Astrocyte of the spinal cord (primary cell): ENCODE measurements at places on chromosomes 16 and 17.
A peak's percentile ranks its signal among the peaks of the same experiment; 100 is the strongest.

DNA sequence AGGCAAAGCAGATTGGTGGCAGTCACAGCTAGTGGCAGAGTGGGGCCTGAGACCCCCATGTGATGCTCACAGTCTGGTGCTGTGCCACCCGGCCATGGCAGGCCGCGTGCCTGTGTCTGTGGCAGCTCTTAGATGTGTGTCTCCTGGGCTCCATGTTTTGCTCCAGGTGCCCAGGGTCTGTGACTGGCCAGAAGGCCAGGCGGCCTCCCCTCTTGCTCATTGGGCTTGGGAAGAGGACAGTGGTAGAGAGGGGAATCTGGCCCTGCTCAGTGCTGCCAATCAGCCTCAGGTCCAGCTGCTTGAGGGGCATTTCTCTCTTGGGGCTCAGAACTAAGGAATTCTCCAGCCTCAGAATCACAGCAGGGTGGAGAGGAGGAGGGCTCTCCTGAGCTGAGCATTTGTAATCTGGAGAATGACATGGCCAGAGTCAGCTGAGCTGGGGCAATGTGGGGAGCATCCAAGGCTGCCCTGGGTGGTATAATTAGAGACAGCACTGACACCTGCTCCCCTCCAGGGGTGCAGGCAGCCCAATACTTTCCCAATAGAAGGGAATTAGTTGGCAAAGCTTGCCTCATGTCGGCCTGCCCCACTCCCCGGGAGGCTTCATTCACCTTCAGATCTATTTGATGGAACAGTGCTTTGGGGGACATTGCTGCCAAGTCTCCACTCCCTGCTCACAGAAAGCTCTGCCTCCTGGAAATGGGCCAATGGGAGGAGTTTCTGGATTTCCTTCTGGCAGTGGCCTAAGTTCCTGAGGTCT is 2.7 kb upstream of the LASP1NB start:
- DNase-seq, result peak; percentile 74

DNA sequence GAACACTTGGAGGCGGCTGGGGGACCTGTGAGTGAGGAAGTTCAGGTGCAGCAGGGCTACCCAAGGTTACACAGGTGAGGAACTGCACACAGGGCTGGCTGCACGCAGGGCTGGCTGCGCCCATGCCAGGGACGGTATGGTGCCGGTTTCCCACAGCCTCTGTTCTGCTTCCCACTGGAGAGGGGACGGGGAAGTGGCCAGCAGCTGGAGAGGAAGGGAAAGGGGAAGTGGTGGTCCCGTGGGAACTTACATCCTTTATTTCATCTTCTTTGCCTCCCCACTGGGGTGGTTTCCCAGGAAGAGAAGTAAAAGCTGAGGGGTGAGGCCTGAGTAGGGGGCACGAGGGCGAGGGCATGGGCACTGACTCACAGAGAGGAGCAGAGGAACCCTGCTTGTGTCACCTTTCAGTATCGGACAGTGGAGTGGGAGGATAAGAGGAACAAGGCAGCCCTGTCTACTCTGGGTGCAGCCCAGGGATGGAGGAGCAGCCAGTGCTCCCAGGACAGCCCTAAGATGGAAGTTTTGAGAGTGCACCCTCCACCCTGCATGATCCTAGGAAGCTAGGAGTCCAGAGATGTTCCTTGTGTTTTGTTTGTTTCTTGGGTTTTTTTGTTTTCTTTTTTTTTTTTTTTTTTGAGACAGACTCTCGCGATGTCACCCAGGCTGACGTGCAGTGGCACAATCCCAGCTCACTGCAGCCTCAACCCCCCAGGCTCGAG is 25.5 kb upstream of the CDH1 start:
- DNase-seq, result no peak

DNA sequence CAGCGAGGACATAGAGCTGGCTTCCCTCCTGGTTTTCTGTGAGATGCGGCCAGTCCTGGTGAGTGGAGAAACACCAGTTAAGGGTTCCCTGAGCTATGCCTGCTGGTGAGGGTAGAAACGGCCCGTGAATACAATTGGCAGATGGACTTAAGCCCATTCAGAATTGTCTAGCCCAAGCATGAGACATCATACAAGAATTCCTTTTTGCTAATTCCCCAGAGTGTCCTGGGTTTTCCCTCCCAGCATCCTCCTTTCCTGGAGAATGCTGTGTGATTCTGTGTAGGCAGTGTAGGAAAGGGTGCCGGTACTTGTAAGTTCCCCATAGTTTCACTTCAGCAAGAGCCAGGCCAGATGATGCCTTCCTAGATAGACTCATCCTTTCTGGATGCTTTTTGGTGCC is 65.1 kb downstream of the SDR42E1 start:
- peak; percentile 37 for DNase-seq

DNA sequence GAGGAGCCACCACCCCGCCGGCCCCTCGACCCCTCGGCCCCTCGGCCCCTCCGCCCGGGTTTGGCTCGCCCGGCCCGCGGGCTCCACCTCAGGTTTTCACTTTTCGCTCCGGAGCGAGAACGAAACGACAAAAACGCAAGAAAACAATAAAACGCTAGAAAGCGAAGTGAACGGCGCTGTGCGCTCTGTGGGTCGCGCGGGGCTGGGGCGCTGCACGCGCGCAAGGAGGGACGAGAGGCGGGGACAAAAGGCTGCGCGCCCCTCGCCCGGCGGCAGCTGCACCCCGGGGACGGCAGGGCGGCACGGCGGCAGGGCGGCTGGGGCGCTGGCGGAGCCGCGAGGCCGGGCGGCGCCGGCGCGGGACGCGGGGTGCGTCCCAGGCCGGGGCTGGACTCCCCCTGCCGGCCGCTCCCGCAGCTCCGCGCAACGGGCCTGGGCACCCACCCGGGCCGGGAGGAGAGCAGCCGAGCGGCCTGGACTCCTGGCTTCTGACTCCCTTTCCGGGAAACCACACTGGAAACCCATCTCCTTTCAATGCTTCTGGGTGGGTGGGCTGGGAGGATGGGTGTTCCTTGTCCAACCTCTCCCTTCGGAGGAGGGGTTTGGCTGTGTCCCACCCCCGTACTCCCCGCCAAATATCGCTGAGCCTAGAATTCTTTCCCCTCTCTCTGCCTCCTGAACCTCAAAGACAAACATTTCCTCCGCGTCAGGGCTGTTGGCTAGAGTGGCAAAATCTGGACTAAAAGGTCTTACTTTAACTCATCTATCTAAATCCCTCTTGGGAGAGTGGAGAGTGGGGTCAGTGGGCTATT is 9.9 kb downstream of the TBX2 start:
- no peak for DNase-seq

DNA sequence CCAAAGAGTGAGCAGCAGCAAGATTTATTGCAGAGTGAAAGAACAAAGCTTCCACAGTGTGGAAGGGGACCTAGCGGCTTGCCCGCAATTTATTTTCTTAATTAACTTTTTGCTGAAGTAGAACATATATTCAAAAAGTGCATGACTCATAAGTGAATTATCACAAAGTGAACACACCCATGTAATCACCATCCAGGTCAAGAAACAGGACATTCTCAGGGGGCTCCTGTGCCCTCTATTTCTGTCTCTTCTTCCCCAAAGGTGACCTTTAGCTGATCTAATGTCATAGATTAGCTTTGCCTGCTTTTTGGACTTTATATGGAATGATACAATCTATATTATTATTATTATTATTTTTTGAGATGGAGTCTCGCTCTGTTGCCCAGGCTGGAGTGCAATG is 19.9 kb downstream of the ERAL1 start:
- no peak for DNase-seq

- no peak for DNase-seq
Observed at GRCh38 chr17:38851434-38851833, 2.1 kb downstream of the RPL23 start.

GRCh38 chr17:34827008-34827407 is 134.3 kb downstream of the CCT6B start:
- DNase-seq, result no peak

DNA sequence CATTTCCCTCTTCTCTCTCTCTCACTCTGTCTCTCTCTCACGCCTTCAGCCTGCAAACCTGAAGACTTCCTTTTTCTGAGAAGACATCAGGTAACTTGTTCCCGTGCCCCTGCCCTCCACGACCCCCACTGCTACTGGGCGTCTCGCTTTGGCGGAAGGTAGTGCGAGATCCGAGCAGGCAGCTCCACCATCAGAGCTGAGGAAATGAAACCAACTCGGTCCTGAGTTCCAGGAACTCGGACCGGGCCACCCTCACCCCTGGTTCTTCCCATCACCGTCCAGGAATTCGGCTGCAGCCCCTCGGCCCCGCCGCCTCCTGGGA is 585 bp downstream of the MLKL start:
- DNase-seq, result no peak

DNA sequence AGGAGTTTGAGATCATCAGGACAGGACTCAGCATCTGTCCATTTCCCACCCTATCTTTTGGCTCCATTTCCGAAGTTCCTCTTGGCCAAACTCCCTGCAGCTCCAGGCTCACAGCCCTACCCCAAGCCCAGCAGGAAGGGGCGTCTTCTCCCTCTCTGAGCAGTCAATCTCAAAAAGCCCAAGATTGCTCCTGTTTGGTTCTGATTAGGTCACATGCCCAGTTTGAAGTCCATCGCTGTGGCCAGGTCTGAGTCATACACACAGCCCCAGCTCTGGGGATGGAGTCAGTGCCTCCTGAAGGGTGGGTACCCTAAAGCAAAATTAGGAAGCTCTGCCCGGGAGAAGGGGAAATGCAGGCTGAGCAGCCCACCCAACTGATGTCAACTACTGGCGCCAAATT is 23.9 kb downstream of the SNX20 start:
- DNase-seq, result no peak

DNA sequence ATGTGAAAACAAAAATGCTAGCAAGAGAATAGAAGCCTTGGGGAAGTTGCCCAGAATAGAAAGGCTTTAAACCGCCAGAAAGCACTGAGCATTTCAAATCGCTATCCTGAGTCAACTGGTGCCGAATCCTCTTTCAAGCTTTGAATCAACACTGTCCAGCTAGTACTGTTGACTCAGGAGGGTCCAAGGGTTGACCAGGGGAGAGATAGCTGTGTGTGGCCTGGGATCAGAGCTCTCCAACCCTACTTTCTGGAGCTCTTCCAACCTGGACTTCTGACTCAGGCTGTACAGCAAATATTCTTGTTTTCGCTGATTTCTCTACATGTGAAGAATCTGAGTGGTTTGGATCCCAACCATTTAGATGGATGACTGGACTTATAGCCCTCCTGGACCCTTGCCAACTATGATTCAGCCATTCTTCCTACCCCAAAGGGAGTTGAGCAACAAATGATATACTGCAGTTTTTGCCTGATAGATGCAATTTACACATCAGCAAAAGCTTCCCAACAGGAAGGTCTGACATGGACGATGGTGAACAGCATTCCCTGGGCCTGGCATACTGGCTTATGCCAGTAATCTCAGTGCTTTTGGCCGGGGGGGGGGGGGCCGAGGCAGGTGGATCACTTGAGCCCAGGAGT is 154.0 kb upstream of the SDK2 start:
- DNase-seq, result peak; percentile 87

DNA sequence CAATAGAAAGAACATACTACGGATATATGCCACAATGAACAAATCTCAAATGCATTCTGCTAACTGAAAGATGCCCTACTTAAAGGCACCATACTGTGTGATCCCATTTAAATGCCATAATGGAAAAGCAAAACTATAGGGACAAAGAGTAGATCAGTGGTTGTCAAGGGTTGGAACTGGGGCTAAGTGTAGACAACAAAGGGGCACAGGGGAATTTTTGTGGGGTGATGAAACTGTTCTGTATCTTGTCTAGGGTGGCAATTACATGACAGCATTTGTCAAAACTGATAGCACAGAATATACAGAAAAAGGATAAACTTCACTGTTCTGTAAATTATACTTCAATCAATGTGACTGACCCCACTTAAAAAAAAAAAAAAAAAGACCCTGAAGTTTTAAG is 17.7 kb downstream of the GFOD2 start:
- DNase-seq, result no peak

DNA sequence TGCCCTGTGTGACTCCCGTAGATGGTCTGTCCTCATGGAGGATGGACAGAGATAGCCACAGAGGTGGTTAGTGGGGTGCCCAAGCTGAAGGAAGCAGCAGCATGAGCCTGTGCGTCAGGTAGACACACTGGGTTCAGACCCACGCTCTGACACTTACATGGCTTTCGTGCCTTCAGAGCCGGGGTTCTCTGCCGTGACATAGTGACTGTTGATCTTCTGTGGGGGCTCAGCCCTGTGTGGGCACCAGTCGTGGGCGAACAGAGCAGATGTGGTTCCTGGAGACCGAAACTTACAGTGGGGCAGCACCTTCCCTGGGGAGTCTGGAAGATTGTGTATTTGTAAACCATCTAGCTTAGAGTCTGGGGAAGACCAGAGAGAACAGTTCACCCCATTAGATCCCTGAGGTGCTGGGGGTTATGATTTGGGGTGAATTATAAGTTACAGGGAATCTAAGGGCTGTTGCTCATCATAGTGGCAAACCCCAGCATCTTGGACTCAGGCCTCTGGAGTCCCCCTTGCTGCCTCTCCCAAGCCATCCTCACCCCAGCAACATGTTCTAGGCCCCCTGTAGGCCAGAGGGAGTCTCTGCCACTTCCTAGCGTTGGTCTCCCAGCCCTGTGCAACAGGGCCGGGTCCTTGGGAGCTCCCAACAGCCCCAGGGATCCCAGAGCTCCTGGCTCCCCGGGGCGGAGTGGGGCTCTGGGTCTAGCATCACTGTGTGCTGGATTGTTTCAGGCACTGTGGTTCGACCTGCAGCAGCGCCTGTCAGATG is 28.6 kb downstream of the NECAB2 start:
- DNase-seq, result no peak

- DNase-seq, result no peak
Observed at GRCh38 chr17:15470536-15470935, 3.1 kb upstream of the CDRT4 start.

DNA sequence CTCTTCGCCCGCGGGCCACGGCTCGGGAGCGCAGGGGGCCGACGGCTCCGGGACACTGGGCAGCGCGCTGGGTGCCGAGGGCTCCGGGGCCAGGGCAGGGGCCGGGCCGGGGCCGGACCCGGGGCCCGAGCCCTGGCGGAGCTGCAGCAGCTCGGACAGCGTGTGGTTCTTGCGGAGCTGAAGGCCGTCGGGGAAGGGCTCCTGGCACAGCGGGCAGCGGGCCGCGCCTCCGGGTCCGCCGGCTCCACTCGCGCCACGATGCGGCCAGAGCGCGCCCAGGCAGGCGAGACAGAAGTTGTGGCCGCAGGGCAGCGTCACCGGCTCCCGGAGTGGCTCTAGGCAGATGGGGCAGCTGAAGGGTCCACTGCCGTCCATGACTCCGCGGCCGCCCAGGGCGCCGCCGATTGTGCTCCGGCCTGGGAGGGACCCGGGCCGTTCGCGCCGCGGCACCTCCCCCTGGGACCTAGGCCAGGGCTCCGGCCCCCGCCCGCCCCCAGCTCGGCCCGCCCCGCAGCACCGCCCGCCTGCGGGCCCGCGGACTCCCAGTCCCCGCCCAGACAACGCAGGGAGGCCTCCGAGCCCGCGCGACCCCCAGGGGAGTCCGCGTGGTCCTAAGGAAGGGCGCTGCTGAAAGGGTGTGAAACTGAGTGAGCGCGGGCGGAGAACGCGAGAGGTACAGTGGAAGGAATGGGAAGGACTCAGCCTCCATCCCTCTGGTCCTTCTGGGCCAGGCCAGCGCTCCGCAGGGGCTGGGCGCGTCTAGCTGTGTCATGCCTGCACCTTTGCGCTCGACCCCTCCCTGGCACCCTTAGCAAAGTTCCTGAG is at the start of gene TRIM47:
Gene TRIM47, minus strand, starts transcription at position 408 of the 825 bp plus-strand sequence. Its CDS starts 33 bp downstream, at position 375.
- DNase-seq, result peak; percentile 56

- no peak for DNase-seq
Observed at GRCh38 chr16:7390974-7391373, 58.3 kb downstream of the RBFOX1 start.
